ENCODE measurements at places on chromosomes 2 and 18.

DNA sequence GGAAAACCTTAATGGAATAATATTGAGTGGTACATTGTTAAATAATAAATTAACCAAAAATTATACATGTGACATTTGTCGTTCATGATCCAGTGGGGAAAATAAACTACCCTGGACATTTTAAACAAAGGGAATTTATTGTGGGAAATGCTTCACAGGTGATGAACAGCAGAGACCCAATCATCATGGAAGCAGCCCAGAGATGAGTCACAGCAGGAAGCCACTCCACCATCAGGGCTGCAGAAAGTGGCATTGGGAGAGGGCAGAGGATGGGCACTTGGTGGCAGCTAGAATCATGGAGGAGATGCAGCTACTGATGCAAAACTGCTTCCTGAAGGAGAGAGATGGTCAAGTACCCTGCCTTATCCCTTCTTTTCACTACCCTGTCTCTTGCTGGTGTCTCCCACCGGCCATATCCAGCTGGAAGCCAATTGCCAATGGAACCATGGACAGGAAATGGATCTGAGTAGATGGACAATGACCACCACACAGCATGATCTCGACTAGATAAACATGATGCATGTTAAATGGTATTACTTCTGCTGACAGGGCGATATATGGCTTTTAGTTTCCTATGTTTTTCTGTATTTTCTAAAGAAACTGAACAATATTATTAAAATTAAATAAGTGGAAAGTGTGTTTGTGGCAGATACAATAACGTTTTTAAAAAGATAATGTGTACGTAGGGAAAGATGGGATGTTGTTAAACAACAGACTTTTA, 139.8 kb downstream of the RPIA start:
- no peak for DNase-seq

DNA sequence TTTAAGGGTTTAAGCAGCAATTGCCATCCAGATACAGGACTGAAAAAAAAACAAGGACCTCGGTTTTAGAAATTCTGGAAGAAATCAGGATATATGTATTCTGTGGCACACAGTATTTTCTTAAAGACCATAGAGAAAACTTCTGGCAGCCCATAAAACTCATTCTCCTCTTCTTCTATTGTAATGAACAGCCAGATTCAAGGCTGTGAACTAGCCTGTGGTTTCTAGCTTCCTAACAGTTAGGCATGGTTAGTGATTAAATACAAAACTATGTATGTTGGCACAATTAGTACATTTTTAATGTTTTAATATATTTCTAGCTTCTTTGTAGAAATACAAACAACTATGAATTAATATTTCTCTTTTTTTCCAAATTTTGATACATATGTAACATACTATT, 555.7 kb downstream of the DSC3 start:
- no peak for DNase-seq

DNA sequence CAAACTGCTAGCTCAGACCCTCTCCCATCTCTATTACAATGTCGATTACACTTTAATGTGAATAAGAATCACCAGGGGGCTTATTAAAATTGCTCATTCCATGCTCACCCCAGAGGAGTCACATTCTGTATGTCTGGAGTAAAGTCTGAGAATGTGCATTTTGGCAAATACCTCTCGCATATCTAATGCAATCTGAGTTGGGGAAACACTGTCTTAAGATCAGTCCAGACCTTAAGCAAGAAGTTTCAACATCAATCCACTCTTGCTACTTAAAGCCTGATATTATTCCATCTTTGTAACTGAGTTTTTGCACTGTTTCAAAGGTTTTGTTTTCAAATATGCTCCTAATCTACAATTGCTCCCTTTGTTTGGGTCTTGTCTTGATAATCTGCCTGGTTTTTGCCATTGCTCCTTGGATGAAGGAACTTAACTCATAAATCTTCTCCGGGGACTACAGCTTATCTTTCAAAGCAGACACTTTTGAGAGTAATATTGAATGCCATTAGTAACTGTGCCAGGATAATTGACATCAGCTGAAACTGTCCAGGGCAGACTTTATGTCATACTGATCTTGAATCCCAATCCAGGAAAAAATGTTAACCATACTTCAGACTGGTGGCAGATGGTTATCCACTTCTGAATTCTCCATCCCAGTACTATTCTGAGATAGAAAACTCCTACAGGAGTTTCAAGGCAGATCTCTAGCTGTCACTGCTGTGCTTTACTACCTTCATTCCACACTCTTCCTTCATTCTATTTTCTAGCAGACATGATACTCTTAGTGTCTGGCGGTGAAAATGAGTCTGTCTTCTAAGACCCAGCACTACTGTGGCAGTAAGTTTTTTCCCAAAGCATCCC, 200.9 kb downstream of the ERBB4 start:
- DNase-seq: no peak

DNA sequence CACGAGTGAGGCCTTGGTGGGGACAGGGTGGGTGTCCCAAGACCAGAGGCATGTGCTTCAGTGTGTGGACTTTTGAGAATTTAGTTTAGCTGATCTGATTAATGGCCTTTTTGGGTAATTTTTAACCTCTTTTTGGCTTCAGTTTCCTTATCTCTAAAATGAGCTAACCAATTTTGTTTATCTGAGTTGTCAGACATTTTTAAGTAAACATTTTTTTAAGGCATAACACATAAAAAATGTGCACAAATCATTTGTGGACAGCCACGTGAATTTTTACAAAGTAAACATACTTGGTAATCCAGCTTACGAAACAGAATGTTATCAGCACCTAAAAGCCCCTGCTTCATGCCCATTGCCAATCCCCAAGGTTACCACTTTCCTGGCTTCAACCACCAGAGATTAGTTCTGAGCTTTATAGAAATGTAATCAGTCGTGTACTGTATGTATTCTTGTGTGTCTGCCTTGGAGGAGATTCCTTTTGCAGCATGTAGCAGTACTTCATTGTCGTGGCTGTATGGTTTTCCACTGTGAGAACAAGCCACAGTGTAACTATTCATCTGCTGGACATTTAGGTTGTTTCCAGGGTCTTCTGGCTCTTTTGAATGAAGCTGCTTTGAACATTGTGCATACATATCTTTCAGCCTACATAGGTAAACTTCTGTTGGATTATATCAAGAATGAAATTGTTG, 8.4 kb upstream of the INO80C start:
- no peak for DNase-seq

GRCh38 chr18:46630160-46630559, 26.9 kb downstream of the LOXHD1 start:
- no peak for DNase-seq

DNA sequence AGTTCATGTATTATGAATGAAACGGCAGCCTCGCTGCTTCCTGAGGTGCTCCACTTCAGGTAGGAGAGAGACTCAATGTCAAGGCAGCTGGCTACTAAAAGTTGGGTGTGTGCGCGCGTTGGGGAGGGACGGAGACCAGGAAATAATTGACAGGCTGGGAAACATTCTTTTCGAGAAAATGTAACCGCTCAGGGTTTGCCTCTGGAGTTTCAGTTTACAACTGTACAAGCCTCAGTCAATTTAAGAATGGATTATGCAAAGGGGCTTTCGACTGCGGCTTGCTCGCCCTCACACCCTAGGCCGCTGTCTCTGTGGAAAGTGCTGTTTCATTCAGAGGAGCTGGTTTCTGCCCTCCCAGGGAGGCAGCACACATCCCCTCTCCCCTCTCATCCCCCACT, 4.4 kb upstream of the SPRED2 start:
- no peak for DNase-seq

DNA sequence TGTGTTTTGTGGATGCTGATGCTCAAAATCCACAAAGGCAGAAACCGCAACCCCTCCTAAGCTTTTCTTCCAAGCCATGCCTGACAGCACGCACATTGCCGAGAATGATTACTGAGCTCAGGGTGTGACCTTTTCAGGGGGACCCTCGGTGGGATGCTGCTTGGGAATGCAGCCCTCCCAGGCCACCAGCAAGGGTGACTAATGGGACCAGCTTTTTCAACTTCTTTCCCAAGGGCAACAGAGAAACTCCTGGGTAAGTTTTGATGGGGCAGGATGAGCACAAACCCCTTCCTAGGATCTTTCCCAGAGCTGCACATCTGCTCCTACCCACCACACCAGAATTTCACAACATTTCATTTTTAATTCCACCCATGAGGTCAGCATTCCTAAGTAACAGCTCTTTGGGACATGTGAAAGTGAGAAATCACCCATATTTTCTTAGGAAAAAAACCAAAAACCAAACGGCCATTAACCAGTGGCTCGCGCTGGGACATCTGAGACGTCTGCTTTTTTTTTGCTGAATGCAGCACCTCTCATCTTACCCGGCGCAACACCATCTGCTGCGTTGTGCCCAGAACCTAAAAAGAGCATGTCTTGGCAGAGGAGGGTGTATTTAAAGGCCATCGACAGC, 119.0 kb downstream of the ARL4C start:
- no peak for DNase-seq

DNA sequence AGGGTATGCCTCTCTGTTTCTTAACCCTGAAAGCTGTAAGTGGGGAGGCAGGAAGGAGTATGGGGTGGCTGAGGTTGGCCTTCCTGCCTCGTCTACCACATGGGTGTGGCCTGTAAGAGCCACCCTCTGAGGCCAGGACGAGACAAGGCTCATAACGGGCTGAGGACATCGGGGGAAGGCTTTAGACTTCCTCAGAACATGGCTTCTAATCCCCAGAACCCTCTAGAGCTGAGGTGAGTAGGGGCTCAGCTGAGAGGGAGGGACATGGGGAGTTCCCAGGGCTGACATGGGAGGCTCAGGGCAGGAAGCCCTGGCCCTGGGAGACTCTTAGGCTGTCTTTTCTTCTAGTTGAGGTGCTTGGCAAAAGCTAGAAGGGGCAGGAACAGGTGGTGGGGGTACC, 36.7 kb downstream of the EMX1 start:
- no peak for DNase-seq

DNA sequence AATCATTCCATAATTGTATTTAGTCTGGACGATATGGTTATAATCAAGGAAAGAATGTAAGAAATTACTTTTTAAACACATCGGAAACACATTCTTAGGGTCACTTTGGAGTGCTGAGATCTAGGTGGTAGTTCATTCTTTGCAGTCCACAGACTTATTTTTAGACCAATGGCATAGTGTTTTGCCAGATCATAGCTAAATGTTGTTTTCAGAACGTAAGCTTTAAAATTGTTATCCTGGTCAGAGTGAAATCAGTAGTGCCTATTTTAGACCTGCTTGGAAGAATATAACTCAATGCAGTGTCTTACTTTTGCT, 4.3 kb downstream of the MYL12A start:
- no peak for DNase-seq

DNA sequence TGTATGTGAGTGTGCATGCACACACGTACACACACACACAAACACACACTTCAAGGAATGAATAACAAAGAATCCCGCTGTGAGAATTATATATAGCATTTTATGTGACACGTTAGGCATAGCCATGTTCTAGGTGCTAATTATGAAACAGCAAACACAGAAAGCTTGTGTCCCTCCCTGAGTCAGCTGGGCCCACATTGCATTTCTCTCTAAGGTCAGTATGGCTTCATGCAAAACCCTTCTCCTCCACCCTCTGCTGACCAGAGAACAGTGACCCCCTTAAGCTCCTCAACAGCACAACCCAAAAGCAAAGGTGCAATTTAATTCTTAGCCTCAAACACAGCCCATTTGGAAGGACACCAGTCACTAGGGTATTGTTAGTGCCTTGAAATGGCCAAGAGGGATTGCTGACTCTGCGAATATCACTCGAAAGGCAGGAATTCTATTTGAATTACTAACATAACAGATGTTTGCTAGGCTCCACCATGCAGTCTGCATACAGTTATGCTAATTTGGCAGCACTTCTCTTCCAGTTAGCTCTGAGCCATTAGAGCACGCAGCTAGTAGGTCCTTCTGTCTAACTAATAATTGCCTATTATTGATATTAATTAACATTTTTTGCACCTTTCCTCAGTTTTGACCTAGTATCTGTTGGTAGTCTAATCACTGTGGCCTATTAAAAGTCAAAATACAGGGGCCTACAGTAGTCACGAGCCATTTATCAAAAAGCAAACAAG, 149.0 kb downstream of the LNPK start:
- DNase-seq: no peak

- no peak for DNase-seq
Observed at GRCh38 chr2:215974700-215975429, 38.5 kb downstream of the MREG start.

DNA sequence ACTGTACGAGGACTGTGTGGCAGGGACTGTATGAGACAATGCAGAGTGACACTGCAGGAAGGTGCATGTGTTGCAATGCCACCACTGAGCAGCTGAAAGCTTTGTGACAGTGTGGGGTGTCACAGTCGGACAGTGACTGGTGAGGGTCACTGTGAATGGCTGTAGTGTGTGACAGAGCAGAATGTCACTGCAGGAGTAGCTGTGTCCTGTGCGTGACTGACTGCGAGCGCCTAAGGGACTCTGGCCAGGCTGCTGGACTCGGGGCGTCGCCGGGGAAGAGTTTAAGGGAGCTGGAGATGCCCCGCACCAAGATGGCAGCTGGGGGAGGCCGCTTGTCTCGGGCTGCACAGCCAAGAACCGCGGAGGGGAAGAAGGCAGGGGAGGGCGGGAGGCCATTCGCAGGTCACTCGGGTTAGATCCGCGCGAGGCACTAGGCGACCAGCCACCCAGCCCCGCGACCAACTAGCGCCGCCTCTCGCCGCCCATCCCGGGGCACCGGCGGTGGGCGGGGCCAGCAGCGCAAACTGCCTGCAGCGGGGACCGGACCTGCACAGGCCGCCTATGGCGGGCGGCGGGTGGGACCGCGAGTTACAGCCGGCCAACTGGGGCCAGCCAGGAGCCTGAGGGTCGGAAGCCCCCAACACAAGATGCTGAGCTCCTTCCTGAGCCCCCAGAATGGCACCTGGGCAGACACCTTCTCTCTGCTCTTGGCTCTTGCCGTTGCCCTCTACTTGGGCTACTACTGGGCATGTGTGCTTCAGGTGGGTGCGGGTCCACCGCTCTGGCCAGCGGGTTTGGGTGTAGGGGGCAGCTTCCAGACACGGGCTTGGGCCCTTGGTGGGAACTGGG, at the start of gene ABHD1:
Gene ABHD1 (plus strand): TSS at position 514 of the 849 bp plus-strand sequence. CDS start 134 bp downstream, at position 648.
- peak; percentile 50 for DNase-seq

- DNase-seq: no peak
Observed at GRCh38 chr2:189660803-189661147, 484 bp upstream of the ASNSD1 start.

DNA sequence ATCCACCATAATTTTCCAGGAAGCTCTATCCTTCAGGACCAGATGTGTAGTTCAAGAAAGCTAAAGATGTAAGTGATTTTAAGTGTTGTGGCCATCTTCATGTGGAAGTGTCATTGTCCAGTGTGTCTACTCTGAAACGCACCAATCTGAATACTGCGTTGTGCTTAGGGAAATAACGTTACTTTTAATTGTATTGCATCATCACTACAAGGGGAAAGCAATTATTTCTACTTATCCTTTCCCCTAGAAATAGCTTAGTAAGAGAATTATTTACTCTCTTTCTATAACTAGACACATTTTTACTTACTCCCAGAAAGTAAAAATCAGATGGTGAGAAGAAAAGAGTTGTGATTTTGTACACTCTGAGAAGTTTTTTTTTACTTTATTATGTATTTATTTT, 102.4 kb upstream of the DLGAP1 start:
- no peak for DNase-seq

GRCh38 chr2:24886126-24886501, 33.9 kb downstream of the ADCY3 start:
- DNase-seq: no peak
